ENCODE measurements at places on chromosomes 12 and 14.

DNA sequence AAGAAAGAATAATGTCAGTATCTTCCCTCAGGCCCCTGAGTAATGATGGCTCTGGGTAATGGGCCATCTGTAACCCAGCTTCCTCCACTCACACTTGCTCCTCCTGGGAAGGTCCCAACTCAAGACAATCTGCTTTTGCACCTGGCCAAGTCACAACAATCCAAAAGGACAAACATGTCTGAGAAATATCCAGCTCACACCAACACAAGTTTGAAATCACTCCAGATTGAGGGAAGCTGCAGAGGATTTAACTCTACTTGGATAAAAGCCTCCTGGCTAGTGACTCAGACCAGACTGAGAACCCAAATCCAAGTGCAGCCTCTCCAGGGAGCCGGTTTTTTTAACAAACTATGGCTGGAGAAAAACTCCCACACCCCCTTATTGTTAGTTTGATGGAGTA lies 34.2 kb downstream of the RTRAF start:
- no peak for DNase-seq

- DNase-seq, result no peak
Measured at GRCh38 chr14:101505236-101505970, 55.9 kb upstream of the DIO3 start.

DNA sequence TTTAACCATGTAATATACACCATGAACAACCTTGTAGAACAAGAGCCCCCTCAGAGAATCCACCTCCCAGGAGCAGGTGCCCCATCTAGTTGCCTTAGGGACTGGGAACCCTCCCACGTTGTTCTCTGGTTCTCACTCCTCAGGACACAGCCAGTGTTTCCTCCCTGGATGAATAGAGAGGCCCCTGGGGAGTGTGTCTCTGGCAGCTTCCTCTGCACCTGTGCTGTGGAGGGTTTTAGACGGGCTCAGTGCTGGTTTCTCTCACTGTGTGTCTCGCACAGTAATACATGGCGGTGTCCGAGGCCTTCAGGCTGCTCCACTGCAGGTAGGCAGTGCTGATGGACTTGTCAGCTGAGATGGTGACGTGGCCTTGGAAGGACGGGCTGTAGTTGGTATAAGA lies 581.3 kb downstream of the TMEM121 start:
- DNase-seq, result no peak

GRCh38 chr12:113469949-113470743 lies 1.5 kb downstream of the LHX5 start:
- DNase-seq, result no peak

DNA sequence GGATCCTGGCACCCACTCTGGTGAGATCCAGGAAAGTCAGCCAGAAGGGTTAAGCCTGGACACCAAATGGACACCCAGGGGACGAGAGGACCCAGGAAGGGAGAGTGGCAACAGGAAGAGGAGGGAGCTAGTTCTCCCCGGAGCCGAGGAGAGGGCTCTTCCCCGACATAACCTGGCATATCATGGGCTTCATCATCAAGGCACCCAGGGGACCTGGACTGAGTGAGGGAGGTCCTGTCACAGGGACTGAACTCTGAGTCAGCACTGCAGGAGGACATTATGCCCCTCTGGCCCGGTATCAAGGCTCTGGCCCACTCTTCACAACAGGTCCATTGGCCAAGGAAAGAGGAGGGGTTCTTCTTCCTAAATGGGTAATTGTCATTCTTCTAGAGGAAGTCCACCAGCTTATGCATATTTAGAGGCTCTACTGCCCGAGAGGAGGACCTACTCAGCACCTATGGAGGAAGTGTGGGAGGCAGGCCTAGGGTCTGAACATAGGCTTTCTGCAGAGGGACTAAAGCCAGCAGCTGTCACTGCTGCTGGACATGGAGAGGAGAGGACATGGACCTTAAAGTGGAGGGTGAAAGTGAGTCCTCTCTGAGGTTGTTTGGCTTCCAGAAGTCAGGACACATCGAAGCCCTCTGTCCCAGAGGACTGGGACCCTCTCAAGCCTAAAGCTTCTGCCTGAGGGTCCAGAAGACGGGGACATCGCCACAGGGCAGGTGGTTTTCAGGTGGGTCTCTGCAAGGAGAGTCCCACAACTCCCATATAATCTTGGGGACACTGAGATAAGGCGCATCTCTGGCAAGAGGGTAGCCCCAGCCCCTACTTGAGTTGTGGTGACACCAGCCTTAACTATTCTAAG lies 18.6 kb downstream of the ISCA2 start:
- no peak for DNase-seq

- DNase-seq, result no peak
Measured at GRCh38 chr12:118175823-118176447, 40.0 kb downstream of the PEBP1 start.
